ENCODE measurements at places on chromosomes 3 and 15.

DNA sequence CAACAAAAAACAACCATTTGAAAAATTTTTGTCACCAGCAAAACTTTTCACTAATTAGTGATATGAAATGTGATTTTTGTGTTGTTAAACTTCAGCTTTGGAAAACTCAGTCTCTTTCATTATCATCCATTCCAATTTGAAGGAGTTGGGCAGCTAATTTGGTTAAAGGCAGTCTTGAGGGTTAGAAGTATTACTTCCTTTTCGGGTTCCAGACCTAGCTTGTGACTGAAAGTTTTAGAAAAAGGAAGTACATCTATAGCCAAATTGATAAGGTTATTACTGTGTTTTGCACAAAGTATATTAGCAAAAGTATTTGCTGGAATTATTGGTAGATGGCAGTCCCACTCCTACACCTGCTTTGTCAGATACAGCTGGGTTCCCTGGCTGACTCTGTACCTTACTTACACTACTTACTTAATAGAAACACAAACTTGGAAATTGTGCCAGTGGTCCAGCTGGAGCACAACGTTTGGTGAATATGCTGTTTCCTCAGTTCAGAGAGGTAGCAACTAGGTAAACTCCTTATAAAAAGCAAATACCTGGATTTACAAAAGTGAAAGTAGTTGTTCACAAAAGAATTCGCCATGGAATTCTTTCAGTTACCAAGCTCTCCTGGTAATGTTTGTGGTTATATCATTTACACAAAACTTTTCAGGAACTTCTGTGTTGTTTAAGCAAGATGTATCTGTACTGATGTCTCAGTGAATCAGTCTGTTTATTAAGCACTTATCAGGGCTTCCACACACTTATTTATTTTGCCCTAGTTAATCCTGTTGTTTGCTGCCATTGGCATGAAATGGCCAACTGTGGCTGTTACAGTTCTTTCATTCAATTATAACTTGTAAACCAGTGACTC lies 31.6 kb downstream of the TIPARP start:
- DNase-seq = no peak

- DNase-seq = no peak
These were observed 310.5 kb upstream of the DNAJC19 start for GRCh38 chr3:181300033-181300432.

GRCh38 chr3:16423298-16423697 lies 90.2 kb downstream of the RFTN1 start:
- DNase-seq = no peak

DNA sequence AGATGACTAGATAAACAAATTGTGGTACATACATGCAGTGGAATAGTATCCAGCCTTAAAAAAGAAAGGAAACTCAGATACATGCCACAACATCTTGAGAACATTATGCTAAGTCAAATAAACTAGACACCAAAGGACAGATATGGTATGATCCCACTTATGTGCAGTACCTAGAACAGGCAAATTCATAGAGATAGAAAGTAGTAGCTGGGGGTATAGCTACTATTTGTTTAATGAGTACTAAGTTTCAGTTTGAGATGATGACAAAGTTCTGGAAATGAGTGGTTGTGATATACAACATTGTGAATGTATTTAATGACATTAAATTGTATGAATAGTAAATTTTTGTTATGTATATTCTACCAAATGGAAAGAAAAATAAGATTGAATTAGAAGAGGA lies 477.2 kb upstream of the CFAP20DC start:
- DNase-seq = no peak

DNA sequence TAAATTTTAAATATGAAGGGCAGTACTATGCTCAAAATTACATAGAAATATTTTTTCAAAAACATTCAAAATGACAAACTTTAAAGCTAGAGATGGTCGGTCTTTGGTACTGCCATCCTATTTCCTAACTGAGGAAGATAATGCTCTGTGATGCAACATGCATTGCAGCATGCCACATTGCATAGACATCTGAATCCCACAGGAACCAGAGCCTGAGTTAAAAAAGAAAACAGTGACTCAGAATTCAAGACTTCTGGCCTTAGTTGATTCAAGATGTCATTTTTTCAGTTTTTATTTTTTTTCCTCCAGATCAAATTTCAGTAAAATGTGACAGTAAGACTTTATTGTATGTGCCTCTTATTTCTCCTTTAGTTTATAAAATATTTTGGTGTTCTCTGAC lies 33.1 kb downstream of the TP63 start:
- no peak for DNase-seq

DNA sequence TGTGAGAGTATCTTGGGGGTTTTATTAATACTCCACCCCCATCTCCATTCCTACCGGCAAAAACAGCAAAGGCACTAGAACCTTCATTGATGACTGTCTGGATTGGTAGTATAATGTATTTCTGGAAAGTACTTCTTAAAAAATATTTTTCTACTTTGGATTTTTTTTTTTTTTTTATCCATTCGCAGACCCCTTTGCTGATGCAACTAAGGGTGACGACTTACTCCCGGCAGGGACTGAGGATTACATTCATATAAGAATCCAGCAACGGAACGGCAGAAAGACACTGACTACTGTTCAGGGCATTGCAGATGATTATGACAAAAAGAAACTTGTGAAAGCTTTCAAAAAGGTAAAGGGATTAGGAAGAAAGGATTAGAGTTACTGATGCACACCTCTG lies 1.2 kb downstream of the EIF1B start:
- no peak for DNase-seq

- no peak for DNase-seq
These were observed 14.1 kb upstream of the SLC35G2 start for GRCh38 chr3:136804813-136805212.

DNA sequence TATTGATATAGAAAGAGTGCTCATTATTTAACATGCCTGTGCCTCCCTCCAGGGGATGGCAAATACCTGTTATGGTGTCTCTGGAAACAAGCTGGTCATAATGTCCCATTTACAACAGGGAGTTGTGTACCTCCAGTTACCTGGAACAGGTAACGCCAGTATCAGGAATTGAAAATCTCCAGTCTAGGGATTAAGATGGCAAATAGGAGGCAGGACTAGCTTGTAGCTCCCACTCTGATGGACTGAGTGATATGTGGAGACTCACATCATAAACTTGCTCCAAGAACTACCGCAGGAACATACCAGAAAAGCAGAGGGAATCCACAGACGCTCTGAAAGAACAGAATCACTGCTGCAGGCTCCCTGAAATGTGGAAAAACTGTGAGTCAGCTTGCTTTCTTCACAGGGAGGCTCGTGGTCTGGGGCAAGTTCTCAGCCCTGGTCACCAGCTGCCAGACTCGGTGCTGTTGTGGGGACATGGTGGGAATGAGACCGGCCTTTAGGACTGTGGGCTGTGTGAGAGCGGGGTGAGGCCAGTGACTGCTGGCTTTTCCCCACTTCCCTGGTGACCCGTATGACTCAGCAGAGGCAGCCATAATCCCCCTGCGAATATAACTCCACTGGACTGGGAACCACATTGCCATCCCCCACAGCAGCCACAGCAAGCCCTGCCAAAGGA lies 97.4 kb downstream of the KCNAB1 start:
- no peak for DNase-seq

- no peak for DNase-seq
These were observed 107.6 kb downstream of the PIK3CB start for GRCh38 chr3:138726946-138727730.

- no peak for DNase-seq
These were observed 26.1 kb downstream of the GBE1 start for GRCh38 chr3:81735334-81735733.

- no peak for DNase-seq
These were observed 156.2 kb downstream of the NLGN1 start for GRCh38 chr3:173553635-173554280.

DNA sequence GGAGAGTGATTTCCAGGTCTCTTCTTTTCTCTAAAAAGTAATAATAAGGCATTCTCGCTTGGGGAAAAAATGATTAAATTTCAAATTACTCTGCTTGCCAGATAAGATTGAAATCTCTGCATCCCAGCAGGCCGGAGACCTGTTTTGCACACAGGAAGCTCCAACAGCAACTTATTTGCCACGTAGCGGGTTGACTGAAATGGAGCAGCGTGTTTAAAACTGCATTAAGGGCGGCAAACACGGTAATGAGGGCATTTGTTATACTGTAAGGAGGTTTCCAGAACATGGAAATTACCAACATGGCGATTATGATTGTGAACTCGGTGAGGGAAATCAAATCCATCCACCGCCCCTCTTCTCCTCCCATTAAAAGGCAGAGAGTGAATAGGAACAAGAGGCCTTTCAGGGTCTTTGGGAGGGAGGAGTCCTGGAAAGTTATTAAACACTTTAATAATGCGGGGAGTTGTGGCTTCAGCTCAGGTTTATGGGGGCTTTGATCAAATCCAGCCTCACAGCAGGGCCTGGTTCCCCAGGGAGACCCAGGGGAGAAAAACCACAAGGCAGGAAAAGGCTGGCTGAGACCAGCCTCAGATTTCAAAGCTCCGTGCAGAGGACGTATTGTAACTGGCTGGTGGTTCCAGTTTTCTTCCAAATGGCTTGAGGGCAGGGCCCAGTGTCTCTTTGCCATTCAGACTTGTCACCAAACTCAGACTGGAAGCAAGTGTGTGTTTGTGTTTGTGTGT lies 242.3 kb downstream of the TLE3 start:
- DNase-seq = no peak

DNA sequence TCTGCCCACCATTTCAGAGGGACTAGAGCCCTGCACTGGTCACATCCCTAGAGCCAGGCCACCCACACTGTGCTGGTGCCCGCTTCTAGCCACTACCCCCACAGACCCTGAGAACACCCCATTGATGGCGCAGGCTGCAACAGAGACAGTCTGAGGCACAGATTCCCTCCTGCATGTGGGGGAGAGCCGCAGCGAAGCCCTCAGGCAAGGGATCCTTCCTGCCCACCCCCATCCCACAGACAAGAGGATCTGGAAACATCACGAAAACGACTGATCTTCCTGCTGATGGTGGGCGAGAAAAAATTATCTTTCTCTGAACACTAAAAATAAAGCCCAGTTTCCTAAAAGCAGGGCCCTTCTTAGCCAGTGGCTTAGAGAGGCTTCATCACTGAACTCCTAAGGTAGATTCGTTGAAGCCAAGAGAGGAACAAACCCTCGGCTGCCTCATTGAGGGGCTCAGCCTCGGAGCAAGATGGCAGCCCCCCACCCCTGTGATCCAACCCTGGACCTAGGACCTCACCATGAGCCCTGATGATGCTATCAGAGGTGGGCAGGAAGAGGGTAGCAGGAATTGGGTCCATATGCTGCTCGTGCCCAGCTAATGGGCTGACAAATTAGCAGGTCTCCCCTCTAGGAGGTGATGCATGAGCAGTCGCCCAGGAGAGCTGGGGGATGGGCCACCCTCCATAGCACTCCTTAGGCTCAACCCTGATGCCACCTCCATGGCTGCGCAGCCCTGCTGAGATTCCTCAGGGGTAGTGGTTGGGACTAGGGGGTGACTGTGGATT lies 54.5 kb downstream of the CACNA2D2 start:
- DNase-seq = no peak

DNA sequence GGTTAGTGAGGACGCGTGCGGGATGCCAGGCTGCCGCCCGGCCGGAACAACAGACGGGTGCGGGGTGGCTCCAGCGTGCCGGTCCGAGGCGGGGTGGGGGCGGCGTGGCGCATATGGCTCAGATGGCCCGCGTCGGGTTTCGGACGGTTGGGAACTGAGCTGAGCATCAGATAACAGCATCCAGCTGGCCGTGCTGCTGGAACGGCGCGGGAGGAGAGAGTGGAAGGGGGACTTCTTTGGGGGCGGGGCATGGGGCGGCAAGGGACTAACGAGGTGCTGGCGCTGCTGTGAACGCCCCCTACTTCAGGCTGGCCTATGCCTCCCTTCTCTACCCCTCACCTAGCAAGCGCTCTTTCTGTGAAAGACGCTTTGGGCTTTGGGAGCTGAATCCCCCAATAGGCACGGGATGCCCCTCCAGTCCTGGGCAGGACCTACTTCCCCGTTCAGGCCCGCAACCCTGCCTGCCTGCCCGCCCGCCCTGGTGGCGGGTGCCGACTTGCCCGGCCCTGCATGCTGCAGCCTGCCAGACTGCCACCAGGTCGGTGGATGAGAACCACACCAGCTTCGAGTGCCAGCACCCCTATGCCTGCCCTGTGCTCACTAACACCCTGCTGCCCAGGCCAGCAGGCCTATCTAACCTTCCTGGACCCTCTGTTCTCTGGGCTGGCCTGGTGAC lies 542 bp downstream of the INKA1 start:
- DNase-seq = no peak

- no peak for DNase-seq
These were observed 11.5 kb downstream of the MUC4 start for GRCh38 chr3:195800240-195800639.

- no peak for DNase-seq
These were observed 212.5 kb downstream of the CADPS start for GRCh38 chr3:62662677-62663076.

DNA sequence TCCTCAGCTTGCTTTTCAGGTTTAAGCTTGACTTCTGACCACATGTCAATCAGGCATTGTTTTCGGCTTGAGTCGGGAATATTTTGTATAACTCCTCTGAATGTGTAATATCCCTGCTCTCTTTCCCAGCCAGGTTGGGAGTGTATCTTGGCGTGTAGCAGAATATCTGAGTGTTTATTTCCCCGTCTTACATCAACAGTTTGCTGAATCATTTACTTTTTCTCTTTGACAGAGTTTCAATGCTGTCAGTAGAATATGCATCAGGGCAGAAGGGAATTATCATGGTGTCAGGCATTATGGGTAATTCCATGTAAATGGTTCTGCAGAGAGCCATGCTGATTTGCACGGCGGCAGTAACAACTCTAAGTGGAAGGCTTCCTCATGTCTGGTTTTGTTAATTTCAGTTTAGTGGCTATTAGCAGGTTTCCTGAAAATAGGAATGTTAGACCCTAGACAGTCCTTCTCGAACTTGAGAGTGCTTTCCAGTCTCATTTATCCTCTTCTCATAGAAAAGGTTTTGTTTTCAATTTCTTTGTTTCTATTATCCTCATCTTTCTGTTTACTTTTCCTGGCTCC lies 566.3 kb downstream of the AGBL1 start:
- DNase-seq = no peak

GRCh38 chr15:40927495-40927872 lies 1.7 kb upstream of the DLL4 start:
- DNase-seq = no peak

DNA sequence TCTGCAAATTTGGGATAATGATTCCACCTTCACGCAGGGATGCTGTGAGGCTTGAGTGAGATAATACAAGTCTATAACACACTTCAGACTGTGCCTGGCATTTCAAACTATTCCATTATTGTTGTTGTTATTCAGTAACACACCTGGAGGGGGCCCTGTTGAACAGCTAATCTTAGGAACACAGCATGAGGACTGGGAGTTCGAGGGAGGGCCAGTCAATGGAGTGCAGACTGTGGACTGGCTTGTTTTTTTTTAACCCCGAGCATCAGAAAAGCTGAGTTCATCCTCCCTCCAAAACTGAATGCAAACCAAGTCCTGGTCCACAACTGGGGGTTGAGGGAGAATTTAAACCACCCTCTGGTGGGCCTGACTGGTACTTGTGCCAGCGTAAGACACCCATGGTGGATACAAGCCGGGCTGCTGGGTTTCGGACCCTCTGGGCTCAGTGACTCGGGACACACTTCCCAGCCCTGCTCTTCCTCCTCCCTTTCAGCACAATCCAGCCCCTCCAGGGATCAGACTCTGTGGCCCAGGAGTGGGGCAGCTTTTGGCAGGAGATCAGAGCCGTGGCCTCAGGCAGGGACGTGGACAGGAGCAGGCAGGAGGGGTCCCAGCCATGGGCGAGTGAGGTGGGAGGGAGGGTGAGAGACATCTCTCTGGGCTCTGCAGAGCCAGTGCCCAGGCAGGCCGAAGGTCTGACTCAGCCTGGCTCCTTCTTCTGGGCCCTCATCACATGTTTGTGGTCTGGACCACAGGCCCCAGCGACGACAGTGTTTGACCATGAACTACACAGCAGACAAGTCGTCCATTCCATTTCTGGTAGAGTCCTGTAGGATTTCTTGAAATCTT lies 36.3 kb upstream of the MEX3B start:
- DNase-seq = no peak

GRCh38 chr15:63439536-63440264 lies 58.1 kb upstream of the CA12 start:
- DNase-seq = no peak
